IMR-90 (cell line): ENCODE measurements at places on chromosomes 13 and 19. TPM values are rescaled to one million over a fixed set of nuclear protein-coding genes. Genes with fewer than 3 reads are reported as not detected.

WDR18 gene
- 37.1 and 38.9 TPM in 2 replicates for total RNA-seq

- H3K4me3 ChIP-seq = no peak overlapping the region
- H3K4me1 ChIP-seq = no peaks in the 10 kb centered on the region
- no peak overlapping the region for H3K27ac ChIP-seq
Observed at GRCh38 chr13:36555151-36555986, 118.5 kb upstream of the SERTM1 start.

GRCh38 chr13:20407759-20408158 is 117.9 kb downstream of the CRYL1 start:
- peaks cover 7% of the 10 kb centered on the region; the same call in 1 of the 2 replicates for H3K27me3 ChIP-seq
- peaks cover 3% of the 10 kb centered on the region for H3K4me1 ChIP-seq
- no peaks in the 10 kb centered on the region for H3K36me3 ChIP-seq
- H3K27ac ChIP-seq = no peak overlapping the region
- no peak for DNase-seq
- no peak overlapping the region for H3K4me3 ChIP-seq

DNA sequence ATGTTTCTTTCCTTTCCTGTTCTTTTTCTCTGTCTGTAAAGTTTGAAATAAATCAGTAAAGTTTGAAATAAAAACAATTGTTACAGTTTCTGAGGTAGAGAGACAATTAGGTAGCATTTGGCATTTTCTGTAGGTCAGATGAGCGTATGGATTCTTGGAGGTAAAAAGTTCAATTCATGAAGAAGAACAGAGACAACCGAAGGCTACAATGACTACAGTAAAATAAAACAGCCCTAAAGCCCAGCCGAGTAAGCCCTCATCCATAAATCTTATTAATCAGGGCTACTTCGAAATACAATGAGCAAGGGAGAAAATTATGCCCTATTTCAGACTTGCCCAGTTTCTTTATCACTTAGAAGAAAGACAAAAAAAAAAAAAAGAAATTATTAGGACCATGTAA is 941.9 kb upstream of the SLC10A2 start:
- H3K27me3 ChIP-seq = no peaks in the 10 kb centered on the region
- no peaks in the 10 kb centered on the region for H3K36me3 ChIP-seq
- no peak overlapping the region for H3K4me3 ChIP-seq
- H3K4me1 ChIP-seq = peaks cover 2% of the 10 kb centered on the region; the same call in 1 of the 2 replicates
- H3K27ac ChIP-seq = no peak overlapping the region

DNA sequence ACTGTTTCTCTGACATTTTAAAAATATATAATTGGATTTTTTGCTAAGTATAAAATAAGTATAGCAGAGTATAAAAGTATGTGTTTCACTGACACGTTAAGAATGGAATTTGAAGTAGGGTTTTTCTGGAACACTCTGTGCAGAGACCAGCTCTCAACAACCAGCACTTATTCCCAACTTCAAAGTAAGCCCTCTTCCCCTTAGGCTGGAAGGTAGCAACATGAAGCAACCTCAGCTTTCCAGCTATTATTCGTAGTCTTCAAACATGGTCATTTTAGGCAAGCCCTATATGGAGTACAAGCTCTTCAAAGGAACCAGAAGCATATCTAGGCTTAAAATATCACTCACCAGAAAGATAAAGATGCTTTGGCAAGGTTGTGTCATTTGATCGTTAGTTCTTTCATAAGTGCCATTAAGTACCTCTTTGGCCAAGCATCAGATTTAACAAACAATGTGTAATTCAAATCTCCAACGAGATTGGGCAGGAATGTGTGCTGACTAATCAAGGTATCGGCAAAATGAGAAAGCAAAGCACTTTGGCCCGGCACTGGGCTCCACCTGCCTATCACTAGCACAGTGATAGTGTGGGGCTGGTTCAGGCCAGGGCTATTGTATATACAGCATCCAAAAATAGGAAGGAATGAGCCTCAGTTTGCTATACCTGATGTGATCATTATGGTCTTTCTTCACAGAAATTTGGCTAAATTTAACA is 95.9 kb upstream of the FREM2 start:
- no peak overlapping the region for H3K27ac ChIP-seq
- H3K36me3 ChIP-seq = no peaks in the 10 kb centered on the region
- H3K4me3 ChIP-seq = no peak overlapping the region
- DNase-seq = no peak
- H3K27me3 ChIP-seq = no peaks in the 10 kb centered on the region

DNA sequence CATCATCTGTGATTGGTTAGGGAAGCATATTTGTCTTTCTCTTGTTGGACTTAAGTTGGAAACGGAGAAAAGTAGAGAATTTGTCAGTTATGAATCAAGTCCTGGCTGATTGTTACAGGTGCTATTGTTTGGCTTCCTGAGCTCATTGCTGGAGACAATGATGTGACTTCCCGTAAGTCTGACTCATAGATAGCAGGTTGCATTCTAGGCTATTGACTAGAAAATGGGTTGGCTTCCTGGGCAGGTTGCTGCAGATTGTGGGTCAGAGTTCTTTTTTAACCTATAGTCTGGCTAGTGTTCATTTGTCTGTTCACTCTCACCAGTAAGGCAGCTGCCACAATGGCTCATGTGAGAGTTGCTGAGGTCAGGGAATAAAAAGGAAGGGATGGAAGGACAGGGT is 101.5 kb downstream of the CCNA1 start:
- H3K27ac ChIP-seq = no peak overlapping the region
- no peaks in the 10 kb centered on the region for H3K36me3 ChIP-seq
- H3K4me1 ChIP-seq = no peaks in the 10 kb centered on the region
- H3K27me3 ChIP-seq = no peaks in the 10 kb centered on the region
- no peak overlapping the region for H3K4me3 ChIP-seq

- peak; percentile 63 for DNase-seq
- H3K4me3 ChIP-seq = no peak overlapping the region
- H3K4me1 ChIP-seq = peaks cover 2% of the 10 kb centered on the region; the same call in 1 of the 2 replicates
- peaks cover 9% of the 10 kb centered on the region for H3K27me3 ChIP-seq
- H3K36me3 ChIP-seq = no peaks in the 10 kb centered on the region
Observed at GRCh38 chr13:31896427-31896826, 135.1 kb upstream of the FRY start.
